ENCODE measurements at places on chromosomes 5 and 9.

- DNase-seq: no peak
These were observed 46.6 kb upstream of the IRX4 start for GRCh38 chr5:1929108-1929991.

- DNase-seq: peak; percentile 95
These were observed 65.3 kb downstream of the CSNK1A1 start for GRCh38 chr5:149485655-149486615.

GRCh38 chr5:116135344-116135743, 50.5 kb downstream of the COMMD10 start:
- DNase-seq: no peak

DNA sequence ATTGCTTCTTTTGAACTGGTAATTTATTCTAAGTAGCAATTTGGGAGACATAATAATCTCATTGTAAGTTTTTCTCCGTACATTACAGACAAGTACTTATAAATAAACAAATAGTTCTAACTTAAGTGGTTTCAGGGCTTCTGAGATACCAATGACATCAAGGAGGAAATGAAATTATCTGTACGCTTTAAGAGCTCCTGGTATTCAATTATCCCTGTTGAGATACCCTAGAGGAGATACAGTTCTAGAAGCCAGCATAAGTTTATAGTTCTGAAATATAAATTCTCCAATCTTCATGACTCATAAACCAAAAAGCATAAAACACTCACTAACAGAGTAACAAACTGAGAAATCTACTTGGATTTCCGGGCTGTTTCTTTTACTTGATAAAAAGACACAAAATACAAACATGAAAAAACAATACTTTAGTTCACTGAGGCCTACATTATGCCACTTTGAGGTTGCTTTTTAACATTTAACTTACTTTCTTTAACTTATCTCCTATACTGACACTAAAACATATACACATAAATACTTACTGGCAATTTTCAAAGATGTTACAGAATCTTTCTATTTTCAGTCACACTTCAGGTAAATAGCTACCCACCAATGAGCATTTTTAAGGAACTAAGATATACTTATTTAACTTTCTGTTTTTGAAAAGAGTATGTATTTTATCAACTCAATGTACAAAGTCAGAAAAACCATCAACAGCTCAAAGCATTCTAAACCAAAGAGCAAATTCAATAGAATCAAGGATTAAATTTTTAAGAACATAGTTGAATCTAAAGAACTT, 7.5 kb downstream of the DCTN4 start:
- no peak for DNase-seq

GRCh38 chr5:15606197-15606596, 106.2 kb downstream of the FBXL7 start:
- no peak for DNase-seq

DNA sequence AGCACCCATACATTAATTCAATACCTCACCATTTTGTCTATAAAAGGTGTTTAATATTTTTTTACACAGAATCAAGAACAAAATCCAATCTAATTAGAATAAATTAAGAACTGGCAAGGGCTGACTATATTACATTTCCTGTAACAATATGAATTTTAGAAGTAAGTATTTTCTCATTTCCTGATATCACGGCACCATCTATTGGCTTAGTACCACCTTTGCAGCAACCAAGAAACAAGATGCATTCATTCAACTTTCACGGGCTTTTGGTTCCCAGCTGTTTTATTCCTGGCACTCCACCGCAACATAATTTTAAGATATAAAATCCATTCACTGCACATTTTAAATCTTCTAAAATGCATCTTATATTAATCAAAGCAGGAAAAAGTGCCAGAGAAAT, 20.6 kb downstream of the PSMB7 start:
- no peak for DNase-seq

DNA sequence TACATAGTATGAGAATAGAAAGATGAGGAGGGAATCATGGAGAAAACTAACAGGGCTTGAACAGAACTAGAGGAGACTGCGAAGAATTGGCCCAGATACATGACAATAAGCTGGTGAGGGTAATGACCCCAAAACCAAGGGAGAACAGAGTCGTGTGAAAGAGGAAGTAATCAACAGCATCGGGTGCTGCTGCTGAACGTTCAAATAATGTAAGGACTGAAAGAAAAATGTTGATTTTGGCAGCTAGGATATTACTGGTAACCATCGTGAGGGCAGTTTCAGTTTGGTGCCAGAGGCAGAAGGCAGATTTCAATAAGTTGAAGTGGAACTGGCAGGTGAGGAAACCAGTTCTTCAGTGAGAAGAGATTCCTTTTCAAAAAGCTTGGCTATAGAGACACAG, 66.8 kb upstream of the SMC2 start:
- no peak for DNase-seq

GRCh38 chr5:69374911-69375446, 5.4 kb downstream of the RAD17 start:
- DNase-seq: no peak

DNA sequence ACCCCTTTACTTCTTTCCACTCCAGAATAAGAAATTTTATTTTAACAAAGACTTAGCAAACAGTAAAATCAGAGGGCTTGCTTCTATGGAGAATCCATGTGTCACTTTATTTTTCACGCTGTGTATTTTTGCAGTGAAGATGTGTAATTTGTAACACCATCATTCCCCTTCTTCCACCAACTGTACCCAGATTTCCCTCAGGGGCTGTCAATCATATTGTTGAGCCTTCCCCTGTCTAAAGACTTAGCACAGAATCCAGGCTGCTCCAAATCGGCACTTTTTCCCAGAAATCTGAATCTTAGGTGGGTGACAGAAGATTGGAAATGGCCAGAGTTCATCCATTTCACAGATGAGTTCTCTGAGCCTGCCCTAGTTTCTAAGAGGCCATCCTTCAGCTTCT, 115.9 kb downstream of the GNAQ start:
- no peak for DNase-seq

GRCh38 chr9:94528886-94529285, 26.0 kb upstream of the PCAT7 start:
- no peak for DNase-seq

DNA sequence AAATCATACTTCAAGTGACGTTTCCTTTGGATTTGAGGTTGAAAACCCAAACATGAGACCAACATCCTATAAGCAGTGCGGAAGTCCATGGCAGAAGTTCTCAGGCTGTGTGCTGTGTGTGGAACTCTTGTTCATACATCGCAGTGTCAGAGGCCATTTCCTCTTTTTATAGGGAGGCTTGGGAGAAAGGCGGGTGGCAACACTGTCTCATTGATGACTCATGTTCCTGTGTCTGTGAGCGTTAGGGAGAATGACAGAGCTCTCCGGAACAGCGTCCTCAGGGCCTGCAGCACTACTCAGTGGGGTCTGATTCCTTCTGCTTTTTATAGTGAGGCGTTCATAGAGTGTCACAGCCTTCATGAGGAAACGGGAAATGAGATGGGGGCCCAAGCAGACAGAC, 98.8 kb upstream of the BASP1 start:
- DNase-seq: peak; percentile 91

- no peak for DNase-seq
These were observed 93.1 kb upstream of the FTMT start for GRCh38 chr5:121758615-121759014.

GRCh38 chr5:82560969-82561368, 282.8 kb upstream of the RPS23 start:
- DNase-seq: no peak

- DNase-seq: no peak
These were observed 451.7 kb downstream of the AGTPBP1 start for GRCh38 chr9:85290019-85290418.

GRCh38 chr9:4375424-4376200, 75.7 kb upstream of the GLIS3 start:
- peak; percentile 17 for DNase-seq

DNA sequence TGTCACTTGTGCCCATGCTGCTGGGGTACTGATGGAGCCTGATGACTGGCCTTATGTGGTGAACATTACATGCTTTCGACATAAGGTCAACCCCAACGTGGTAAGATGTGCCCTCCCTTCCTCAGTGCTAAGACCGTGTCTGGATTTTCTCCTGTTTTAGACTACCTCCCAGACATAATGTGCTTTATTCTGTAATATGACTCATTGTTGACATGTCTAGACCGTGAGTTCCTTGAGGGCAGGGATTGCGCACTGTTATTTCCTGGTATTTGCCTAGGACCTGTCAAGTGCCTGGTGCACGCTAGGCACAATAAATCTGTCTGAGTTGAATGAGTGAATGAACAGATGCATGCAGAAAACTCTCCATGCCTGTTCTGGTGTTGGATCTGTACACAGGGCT, 346.0 kb downstream of the KDM4C start:
- DNase-seq: peak; percentile 3

DNA sequence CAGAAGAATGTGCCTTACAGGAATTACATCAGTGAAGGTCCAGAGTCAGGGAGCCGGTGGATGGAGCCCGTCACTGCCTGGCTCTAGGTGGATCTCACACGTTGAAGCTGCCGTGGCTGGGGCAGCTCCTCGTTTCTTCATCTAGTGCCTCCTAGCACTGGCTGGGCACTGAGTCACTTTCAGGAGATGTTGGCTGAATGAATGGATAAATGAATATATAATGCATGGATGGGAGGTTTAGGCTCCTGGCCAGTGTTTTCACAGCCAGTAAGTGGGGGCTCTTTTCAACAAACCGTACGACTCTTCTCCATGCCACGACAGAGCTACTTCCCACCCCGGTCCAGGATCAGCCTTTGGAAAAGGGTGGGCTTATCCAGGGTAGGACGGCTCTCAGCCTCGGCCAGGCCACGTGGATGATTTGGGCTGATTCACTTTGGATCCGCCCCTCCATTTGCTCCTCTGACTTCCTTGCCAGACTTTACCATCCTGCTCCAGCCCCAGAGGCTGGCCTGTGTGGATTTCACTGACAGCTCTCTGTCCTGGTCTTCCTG, 1.3 kb upstream of the SH3PXD2B start:
- no peak for DNase-seq

- DNase-seq: peak; percentile 10
These were observed 155.0 kb upstream of the CLINT1 start for GRCh38 chr5:158013939-158014338.

GRCh38 chr9:99138424-99139284, 33.7 kb downstream of the TGFBR1 start:
- DNase-seq: no peak

DNA sequence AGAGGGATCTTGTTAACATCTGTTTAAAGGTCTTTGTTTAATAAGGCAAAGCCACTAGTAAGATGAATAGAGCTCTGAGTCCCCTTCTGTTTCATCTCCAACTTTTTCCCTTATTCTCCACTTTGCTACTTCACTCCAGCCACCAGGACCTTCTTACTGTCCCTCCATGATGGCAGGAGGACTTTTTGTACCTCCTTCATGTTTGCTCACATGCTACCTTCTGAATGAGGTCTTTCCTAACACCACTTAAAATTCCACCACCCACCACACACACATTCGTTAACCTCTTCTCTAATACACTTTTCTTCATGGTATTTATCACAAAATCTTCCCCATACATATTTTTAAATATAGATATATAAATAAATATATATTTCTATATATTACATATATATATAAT, 501.9 kb downstream of the PDE4D start:
- no peak for DNase-seq

GRCh38 chr9:23801523-23801922, 24.5 kb downstream of the ELAVL2 start:
- DNase-seq: no peak

DNA sequence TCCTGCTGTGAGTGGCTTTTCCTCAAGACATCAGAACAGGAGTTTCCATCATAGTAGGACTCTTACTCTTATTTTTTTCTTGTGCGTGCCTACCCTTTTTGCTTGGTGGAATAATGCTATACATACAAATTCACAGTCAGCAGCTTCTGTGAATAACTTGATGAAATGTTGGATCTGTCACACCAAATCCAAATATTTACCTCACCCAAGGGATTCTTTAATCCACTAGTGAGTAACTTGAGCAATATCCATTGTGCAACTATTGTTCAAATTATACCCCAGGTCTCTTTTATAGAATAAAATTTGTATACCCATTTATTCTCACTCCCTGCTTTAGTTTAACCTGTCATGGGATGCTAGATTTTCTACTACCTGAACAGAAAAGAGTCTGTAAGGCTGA, 1078.3 kb upstream of the EDIL3 start:
- DNase-seq: no peak

DNA sequence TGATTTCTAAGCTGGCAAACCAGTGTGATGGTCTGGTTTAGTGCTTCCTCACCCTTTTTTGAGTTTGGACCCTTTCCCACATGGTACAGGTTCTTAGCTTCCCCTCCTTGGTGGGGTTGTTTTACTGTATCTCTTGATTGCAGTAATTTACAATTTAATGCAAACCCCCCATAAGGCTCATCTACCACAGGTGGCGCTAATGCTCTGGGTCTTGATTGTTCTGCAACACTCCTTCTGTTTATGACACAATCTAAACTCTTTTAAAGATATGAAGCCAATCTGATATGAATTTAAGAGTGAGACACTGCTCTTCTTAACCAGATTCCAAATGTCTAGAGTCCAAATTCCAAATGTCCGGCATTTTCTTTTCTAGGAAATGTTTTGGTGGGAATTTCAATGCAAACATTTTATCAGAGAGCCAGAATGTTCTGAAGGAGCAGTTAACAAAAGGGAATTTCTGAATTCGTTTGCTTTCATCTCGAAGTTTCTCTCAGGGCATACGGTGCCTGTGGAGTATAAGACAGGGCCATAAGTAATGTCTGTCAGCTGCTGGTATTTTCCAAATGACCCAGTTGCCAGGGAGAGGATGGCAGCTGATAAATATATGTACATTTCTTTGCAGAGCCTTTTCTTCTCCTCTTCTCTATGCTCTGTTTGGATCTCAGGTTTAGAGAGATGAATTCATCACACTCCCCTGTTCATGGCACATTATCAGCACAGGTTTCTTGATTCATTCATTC, 246.8 kb downstream of the ARHGAP26 start:
- DNase-seq: peak; percentile 53

GRCh38 chr5:30849931-30850710, 343.4 kb upstream of the CDH6 start:
- DNase-seq: peak; percentile 12

DNA sequence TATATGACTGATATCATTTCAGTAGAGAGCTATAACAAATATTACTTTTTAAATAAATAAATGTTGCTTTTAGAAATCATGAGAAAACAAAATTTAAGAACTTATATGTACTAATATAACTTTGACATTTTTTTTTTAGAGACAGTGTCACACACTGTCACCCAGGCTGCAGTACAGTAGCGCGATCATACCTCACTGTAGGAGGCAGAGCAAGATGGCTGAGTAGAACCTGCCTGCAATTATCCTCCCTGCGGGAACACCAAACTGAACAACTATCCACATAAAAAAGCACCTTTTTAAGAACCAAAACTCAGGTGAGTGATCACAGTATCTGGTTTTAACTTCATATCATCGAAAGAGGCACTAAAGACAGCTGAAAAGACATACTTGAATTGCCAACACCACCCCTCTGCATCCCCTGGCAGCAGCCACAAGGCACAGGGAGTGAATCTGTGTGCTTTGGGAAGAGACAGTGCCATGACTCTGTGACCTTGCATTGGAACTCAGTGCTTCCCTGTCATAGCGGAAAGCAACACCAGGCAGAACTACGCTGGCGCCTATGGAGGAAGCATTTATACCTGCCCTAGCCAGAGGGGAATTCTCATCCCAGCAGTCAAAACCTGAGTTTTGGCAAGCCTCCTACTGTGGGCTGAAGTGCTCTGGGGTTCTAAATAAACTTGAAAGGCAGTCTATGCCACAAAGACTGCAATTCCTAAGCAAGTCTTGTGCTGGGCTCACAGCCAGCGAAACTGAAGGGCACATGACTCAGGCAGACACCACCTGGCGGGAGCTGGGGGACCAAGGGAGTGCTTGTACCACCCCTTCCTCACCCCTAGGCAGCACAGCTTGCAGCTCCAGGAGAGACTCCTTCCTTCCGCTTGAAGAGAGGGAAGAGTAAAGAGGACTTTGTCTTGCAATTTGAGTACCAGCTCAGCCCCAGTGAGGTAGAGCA, 142.7 kb downstream of the FBXL17 start:
- peak; percentile 68 for DNase-seq

Measured in H4 (cell line).